Uterus (tissue), 4 donors: ENCODE measurements at places on chromosomes 7 and 10. TPM values are rescaled to one million over a fixed set of nuclear protein-coding genes. Genes with fewer than 3 reads are reported as not detected.

DNA sequence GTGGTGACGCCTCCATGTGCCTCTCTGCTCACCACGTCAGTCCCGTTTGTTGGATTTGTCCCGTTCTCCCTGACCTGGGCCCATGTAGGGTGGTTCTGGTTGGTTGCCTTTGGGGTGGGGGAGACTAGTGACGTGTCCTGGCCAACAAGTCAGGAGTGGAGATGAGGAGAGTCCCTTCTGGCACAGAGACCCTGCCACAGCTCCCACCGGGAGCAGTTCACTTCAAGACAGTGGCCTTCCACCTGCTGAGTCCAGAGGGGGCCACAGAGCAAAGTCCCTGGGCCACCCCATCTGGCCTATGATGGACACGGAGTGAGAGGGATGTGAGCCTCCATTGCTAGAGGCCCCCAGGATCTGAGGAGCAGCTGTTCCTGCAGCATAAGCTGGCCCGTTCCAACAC, 405.6 kb downstream of the TCERG1L start:
- DNase-seq, result no peak

DNA sequence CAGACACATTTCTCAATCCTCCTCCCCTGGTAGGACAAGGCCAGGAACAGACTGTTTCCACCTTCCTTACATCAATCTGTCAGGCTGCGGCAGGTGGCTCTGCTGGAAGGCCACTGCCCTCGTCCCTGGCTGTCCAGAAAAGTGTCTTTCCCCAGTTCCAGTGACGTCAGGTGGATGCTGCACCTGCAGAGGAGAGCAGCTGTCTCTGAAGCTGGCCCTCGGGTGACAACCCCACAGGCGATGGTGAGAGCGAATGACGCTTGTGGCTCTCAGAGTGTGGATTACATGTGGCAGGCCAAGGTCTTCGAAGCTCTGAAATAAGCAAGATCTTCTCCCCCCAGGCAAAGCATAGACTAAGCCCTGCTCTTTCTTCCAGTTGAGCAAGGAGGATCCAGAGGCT, 146.9 kb upstream of the RET start:
- DNase-seq, result no peak

DNA sequence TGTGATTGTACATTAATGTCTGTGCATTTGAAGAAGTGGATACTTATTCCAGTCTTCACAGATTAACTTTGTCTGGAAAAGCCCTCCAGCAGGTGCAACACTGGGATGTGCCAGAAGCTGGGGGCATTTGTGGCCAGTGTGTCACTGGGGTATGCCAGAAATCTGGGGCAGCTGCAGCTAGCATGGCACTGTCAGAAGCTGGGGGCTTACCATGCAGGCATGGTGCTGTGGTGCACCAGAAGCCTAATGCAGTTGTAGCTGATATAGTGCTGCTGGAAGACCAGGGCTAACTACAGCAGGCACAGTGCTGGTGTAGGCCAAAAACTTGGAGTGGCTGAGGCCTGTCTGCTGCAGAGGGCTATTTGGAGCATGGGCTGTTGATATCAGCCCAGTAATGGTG, 270.1 kb downstream of the STK31 start:
- no peak for DNase-seq

- DNase-seq, result no peak
Observed at GRCh38 chr10:11176746-11177145, 159.1 kb downstream of the CELF2 start.

GRCh38 chr7:46515844-46516590, 594.9 kb upstream of the IGFBP3 start:
- no peak for DNase-seq

Gene VWDE
- 0.95 TPM for total RNA-seq

Gene CLDN4
- 1.6 TPM for total RNA-seq

Gene OR9A2
- not detected for total RNA-seq

Gene AMZ1
- not detected for total RNA-seq

Gene ZNF777
- 4.4 TPM for total RNA-seq
